ENCODE measurements at places on chromosomes 12 and 14.
A peak's percentile ranks its signal among the peaks of the same experiment; 100 is the strongest.

DNA sequence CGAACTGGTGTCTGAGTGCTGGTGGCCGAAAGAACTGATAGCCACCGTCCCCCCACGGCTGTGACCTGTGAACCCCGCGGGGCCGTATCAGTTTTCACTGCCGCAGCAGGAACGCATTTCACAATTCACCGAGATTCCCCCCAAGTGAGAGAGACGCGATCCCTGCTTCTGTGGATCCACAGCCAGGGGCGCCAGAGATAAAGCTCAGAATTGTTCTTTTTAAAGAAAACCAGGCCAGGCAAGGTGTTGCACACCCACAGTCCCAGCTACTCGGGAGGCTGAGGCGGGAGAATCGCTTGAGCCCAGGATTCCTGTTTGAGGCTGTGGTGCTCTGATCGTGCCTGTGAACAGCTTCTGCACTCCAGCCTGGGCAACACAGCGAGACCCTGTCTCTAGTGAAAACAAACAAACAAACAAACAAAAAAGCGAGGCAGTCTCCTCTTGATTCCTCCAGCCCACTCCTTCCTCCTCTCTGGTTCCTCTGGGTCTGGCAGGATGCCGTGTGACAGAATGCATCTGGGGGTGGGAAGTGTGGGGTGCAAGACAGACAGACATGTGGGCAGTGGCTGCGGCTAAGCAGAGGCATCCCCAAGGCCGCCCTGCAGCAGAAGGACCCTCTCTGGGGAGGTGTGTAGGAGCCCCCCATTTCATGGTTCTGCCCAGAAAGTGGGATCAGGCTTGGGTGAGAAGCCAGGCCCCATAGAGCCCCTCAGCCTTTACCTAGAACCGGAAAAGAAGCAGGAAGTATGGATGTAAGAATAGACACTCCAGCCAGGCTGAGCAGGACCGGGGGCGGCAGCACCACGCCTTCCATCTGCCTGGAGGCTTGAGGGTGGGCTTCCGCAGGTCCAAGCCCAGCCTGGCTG lies 39.2 kb upstream of the PPP1R13B start:
- DNase-seq = peak; percentile 45

DNA sequence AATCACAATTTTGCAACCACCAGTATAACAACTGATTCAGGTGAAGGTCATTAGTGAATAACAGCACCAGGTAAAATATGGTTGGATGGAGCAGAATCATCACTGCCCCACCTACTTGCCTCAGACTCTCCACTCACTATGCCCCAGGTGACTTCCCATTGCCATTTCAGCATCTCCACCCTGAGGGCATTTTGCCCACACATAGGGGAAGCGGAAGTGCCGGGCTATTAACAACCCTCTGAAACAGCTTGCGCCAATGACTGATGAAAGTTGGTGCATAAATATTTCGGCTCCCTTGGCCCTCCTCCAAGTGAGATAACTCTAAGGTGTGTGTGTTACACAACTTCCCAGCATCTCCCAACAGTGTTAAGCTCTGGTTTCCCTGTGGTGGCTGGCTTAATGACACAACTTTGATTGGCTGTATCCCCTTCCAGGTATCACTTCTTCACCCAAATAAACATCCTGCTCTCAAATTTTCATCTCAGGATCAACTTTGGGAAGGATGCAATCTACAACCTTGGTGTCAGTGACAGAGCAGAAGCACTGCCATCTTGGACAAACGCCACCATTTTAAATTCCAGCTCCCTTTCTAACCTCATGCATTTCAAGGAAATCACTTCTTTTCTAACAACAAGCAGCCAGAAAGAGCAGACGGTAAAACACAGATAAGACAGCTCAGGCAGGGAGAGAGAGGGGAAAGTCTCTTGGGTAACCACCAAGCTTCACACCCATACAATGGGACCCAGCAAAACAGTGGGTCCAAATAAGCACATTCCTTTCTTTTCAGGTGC lies 73.6 kb upstream of the PPP2R5C start:
- DNase-seq = no peak

GRCh38 chr12:538731-539539 lies 79.2 kb downstream of the B4GALNT3 start:
- DNase-seq = no peak

DNA sequence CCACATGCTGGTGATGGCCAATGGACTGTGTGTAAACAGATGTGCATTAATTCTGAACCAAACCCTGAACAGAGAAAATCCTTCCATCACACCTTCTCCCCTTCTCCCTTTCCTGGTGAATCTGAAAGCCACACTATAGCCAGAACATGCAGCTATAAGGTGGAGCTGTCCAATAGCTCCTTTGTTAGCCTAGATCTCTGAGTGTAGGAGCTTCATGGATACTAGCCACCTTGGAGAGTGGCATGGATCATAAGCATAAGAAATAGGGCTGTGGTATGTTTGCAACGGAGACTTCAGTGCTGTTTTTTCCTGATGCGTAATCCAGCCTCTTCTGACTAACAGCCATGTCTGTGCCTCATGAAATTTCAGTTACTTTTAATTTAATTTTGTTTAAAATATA lies 364.5 kb downstream of the BTG1 start:
- DNase-seq = no peak

- no peak for DNase-seq
These were observed 746.8 kb downstream of the DIO2 start for GRCh38 chr14:79464468-79464867.

DNA sequence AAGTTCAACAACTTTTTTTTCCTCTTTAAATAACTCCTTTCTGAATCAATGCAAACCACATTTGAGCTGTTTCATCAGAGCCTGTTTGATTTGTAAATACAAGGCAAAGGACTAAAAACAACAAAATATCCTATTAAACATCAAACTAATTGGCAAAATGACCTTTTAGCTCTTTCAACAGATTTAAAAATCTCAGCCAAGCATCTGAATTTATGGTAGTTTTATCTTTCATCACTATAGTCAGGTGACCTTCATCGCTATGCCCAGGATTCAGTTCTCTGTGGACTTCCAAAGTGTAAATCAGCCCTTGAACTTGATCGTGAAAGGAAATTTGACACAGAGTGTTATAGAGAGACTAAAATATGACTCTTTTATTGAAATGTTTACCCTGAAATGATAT lies 1554.5 kb upstream of the FLRT2 start:
- no peak for DNase-seq

GRCh38 chr14:99736603-99737371 lies 52.7 kb downstream of the CYP46A1 start:
- no peak for DNase-seq
